ENCODE measurements at places on chromosomes 13 and 19. TPM values are rescaled to one million over a fixed set of nuclear protein-coding genes. Genes with fewer than 3 reads are reported as not detected.

The FBXO27 gene
- 1.0 TPM for total RNA-seq

The ZNF761 gene
- 15.7 TPM for total RNA-seq

The KANK3 gene
- total RNA-seq = not detected

The PINLYP gene
- total RNA-seq = 2.7 TPM

The TLE2 gene
- total RNA-seq = 3.7 TPM

The PEG3 gene
- total RNA-seq = 545 TPM

The ZNF738 gene
- total RNA-seq = 48.3 TPM

The RAB20 gene
- 5.7 TPM for total RNA-seq

The C5AR1 gene
- total RNA-seq = not detected

The IFNL1 gene
- not detected for total RNA-seq

The PEAK3 gene
- total RNA-seq = 0.06 TPM

The ATP12A gene
- total RNA-seq = 0.06 TPM

The KISS1R gene
- 0.08 TPM for total RNA-seq

The MCEMP1 gene
- total RNA-seq = not detected

The PIH1D1 gene
- total RNA-seq = 83.4 TPM

The NLRP7 gene
- total RNA-seq = not detected

The ZNF66 gene
- 13.5 TPM for total RNA-seq

The IGFL3 gene
- not detected for total RNA-seq

The IZUMO1 gene
- total RNA-seq = not detected

The HAUS8 gene
- total RNA-seq = 23.9 TPM

All from SJCRH30 (cell line).